ENCODE measurements at places on chromosomes 5 and 9.

DNA sequence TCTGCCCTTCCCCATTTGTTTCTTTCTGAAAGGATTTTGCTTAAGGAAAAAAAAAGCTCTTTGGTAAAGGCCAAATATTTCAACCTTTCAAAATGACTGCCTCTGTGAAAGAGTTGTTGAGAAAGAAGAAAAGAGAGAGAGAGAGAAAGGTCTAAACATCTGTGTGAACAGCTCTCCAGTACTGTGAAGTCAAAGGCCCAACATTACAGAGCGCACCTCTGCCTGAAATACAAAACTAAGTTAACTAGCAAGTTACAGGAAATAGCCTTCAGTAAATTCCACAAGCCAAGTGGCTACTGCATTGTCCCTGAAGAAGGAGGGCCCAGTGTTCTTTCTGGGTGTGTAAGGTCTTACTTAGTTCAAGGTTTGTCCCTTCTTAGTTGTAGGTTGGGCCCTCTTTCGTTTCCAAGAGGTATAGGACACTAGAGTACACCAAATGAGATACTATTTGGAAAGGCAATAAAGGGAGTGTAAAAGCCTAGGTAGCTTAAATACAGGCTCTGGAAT, 104.4 kb downstream of the THBS4 start:
- no peak for DNase-seq

DNA sequence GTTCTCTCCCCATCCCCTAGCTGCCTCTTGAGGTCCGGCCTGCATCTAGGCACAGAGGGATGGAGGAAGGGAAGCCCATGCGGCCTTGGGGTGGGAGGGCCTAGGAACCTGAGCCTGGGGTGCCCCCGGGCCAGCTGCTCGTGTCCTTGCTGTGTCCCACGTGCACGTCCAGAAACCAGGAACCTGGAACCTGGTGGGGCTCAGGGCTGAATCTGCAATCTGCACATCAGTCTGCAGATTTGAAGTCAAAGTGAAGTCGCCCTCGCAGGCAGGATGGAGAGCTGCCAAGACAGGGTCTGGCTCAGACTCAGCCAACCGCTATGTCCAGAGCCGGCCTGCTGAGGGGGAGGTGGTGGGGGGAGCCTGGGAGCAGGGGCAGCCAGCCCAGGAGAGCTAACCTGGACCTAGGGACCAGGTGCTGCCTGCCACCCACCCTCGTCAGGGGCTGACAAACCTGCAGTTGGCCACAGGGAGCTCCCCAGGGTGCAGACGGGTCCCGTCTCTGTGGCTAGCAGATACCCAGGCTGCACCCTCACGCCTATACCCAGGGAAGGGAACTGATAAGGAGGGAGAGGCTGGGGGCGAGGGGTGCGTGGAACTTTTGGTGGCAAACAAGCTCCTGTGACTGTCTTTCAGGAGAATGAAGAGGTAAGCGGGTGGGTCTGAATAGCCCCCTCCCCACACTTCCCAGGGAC, 103.5 kb upstream of the SIMC1 start:
- DNase-seq, result no peak

DNA sequence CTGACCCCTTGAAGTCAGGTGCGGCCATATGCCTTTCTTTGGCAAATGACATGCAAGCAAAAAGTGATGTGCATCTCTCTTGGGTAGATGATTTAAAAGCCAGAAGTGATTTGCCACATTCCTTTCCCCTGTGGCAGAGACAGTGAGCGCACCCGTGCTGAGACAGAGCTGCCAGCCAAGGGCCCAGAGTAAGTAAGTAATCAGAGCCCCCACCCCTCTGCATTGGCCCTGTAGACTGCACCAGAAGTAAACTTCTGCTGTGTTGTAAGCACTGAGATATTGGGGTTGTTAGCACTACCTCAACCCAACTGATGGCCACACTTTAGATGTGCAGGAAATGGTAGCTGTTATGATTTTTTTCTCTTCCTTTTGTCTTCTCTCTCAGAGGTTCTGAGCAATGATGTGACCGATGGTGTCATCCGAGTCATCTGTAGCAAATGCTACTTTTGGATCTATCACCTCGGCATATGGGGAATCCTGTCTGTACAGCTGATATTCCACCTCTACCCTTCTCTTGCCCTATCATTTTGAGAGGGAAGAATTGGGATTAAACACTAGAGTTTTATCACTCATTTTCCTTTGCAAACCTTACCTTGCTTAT, 58.0 kb downstream of the DOCK2 start:
- DNase-seq, result no peak

- DNase-seq, result no peak
These were observed 10.5 kb upstream of the TRIM36 start for GRCh38 chr5:115180165-115180709.

GRCh38 chr5:77065256-77065655, 21.8 kb downstream of the ZBED3 start:
- no peak for DNase-seq

DNA sequence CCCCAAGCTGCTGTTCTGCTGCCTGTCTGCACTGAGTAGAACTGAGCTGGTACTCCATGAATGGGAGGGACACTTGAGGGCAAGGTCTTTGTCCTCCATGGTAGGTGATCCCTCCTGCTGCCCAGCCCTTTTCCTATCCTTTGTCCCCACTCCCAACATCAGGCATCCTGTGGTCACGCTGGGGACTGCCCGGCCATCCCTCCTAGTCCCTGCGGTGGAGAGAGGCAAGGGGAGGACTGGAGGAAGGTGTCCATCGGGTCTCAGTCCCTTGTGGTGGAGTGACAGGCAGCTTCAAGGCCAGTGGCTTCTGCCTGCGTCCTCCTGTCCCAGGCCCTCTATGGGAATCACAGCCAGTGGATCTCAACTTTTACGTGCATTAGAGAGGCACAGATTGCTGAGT, 25.9 kb downstream of the ROR2 start:
- DNase-seq, result no peak

DNA sequence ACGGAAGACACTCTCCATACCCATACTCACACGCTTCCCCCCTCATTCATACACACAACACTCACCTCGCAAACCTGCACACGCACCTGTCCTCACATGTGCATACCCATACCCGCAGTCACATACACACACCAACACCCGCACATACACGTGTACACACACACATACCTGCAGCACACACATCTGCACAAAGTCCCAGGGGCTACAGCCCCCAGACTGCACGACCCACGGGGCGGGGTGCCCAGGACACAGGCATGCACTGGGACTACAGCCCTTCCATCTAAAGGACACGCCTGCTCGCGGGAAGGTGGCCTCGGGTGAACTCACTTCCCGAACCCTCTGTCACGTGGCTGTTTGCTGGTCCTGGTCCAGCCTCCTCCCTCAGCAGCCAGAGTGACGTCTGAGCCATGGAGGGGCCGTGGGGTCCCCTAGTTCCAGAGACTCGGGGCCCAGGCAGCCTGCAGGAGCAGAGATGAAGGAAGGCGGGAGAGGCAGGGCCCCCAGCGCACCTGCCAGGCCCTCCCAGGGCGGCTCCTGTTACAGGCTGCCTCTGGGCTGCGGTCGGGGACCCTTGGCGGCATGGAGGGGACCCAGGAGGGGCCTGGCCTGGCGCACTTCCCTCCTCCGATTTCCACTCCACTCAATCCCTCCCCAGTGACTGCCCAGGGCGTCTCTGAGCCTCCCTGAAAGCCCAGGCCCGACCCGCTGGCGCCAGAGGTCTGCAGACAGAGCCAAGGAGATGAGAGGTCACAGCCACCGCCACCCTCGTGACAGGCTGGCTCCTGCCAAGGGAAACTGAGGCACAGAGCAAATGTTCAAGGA, 8.1 kb downstream of the SLC12A7 start:
- no peak for DNase-seq

DNA sequence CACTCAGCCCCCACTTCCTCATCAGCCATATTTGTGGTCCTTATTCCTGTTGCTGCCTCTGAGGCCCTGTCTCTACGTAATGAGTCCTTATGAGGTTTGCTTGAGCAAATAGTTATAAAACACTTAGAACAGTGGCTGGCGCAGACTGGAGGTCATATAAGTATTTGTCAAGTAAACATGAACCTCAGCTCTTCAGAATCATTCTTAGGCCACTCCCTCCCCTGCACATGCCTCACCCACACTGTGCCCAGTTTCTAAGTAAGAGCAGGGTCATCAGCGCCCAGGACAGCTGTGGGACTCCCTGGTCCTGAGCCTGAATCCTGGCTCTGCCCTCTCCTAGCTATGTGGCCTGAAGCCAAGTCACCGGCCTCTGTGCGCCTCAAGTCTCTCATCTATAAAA, 4.0 kb downstream of the ST6GALNAC4 start:
- DNase-seq, result no peak

- DNase-seq, result no peak
These were observed 4.1 kb upstream of the ZFYVE16 start for GRCh38 chr5:80403782-80404181.

- no peak for DNase-seq
These were observed 129.0 kb downstream of the MCTP1 start for GRCh38 chr5:95155888-95156287.

GRCh38 chr5:360257-361027, 38.9 kb downstream of the AHRR start:
- DNase-seq, result no peak

- DNase-seq, result no peak
These were observed 846 bp upstream of the TRAF1 start for GRCh38 chr9:120927269-120928014.

- no peak for DNase-seq
These were observed 26.5 kb downstream of the ABL1 start for GRCh38 chr9:130861372-130862180.

DNA sequence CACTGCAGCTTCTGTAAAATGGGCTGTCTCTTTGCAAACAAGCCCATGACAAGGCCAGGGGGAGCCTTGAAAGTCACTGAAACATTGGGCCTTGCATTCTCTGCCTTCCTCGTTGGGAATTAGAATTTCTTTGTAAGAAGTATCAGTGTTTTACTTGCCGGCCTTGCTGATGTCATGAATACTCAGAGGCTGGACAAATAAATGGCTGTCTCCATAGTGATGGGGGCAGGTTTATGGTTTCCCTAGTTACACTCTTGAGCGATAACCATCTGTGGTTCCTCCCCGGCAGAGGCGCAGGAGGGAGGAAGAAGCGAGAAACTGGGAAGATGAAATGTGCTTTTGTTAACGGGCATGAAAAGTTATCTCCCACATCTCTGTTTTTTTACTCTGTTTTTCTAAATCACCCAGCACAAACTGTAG, 272.7 kb upstream of the PANK3 start:
- no peak for DNase-seq

GRCh38 chr5:2278825-2279456, 396.2 kb upstream of the IRX4 start:
- no peak for DNase-seq

GRCh38 chr9:21754741-21755140, 47.7 kb upstream of the MTAP start:
- DNase-seq, result no peak

DNA sequence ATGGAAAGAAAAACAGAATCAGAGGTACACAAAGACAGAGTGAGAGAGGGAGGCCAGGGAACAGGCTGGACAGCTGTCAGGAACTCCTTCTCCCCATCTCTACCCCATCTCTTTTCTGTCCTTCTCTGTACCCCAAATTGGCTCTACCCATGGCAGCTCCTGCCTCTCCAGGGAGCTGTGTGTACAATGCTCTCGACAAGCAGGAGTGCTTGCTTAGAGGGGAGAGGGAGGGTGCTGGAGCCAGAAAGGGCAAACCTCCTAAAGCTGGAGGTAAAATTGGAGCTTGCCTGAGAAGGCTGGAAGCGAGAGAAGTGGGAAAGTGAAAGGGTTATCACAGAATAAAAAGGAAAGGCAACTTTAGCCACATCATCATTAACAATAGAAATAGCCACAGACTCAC, 6.4 kb downstream of the TPM2 start:
- no peak for DNase-seq

DNA sequence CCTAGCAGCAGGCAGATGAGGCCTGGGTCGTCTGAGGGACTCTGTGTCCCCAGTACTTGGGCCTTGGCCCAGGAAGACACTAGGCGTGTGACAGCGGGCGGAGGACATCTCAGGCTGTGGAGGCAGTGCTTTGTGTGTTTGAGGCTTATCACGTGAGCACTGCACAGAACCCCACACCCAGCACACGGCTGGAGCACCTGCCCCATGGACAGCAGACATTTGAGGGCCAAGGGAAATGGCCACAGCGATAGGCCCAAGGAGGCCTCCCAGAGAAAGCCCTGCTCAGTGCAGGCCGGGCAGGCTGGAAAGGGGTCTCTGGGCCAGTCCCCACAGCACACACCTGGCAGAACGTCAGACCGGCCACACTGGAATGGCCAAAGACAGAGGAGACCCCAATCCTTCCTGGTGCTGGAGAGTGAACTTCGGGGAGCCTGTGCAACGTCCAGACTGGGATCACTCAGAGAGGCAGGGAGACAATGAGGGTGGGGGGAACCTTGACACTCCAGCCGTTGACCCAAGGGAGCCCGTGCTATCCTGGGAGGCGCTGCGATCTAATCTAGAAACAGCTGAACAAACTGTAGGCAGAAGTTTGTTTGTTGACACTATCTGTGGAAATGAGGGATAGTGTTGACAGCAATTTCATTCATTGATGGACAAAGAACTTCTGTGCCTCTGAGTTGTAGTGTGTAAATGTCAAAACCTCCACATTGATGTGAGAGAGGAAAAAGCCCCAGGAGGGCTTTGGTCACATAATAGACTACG, 19.6 kb upstream of the FLT4 start:
- DNase-seq, result no peak

DNA sequence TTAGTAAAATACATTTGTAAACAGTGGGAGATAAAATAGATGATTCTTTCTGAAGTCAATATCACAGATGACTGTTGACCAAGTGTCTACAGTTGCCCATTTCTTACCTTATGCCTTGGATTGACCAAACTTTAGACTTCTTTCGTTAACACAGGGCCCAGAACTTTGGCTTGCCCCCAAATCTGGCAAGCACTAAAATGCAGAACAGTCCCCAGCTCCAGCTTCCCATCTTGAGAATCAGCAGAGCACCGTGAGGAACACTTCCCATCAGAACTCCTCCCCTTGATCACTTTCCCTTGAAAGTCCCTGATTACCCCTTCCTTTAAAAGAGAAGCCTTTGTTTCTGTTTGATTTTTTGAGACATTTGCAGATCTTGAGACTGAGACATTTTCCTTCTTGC, 1039.9 kb downstream of the TLE1 start:
- no peak for DNase-seq

DNA sequence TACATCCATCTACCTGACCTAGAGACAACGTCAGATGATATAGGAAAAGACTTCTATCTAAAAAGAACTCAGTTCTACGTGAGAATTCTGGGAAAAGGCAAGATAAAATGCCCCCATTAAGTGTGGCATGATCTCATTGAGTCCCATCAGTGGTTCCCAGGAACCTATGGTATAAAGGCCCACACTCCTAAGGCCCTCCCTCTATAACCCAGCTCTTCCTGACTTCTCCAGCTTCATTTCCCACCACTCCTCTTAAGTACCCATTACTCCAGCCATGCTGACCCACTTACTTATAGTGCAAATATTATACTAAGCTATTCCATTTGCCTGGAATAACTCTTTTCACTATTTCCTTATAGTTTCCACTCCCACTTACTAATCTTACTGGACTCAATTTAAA, 95.4 kb upstream of the NR5A1 start:
- DNase-seq, result no peak

- no peak for DNase-seq
These were observed 59.0 kb downstream of the SCAMP1 start for GRCh38 chr5:78419396-78419795.

Measured in activated naive CD8-positive, alpha-beta T cell treated with anti-CD3 and anti-CD28 coated beads, Interleukin-2, amount 50 U/mL, for 16 hours (primary cell).